ENCODE measurements at places on chromosomes 1 and 21.
A peak's percentile ranks its signal among the peaks of the same experiment; 100 is the strongest.

GRCh38 chr1:197140121-197140520 lies 6.3 kb downstream of the ASPM start:
- DNase-seq = no peak

GRCh38 chr1:245858722-245859492 lies 648.2 kb downstream of the SMYD3 start:
- DNase-seq = no peak

- no peak for DNase-seq
These were observed 30.9 kb downstream of the RCAN1 start for GRCh38 chr21:34583926-34584563.

DNA sequence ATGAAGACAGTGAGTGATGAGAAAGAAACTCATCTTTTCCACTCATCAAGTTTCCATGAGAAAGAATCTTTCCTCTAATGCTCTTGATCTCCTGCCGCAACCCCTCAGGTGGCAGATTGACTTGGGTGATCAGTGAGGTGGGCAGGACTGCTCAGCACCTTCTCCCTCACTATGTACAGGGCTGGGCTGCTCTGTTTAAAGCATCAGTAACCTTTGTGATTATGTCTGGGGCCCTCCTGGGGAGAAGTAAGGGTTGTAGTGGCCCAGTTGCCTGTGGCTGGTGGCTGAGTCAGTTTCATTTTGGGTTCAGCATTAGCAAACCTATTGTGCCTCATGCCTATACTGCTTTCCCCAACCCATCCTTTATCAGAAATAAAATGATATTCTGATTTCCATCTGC lies 366.0 kb downstream of the TTLL7 start:
- no peak for DNase-seq

DNA sequence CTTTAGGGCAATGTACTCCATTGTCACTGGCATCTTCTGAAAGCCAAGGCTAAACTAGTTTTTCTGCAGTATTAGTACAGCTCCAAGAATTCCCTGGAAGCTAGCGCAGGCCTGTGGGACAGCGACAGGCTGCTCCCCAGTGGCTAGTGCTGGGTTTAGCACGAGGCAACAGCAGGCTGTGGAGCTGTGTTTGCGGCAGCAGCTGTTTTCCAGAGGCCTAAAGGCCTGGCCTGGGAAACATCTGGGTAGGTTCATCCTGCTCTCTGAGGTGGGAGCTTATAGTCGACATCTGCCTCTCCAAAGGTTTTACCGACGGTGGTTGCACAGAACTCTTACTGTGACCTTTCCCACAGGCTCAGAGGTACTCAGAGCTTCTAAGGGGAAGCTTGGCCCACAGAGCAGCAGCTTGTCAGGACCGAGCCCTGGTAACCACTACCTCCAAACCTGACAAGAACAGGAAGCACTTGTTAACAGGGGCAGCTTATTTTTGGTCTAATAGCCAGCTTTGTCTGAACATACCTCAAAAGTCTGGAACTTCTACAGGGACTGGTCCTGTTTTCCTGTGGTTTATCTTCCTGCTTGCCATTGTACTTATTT lies 17.2 kb downstream of the CC2D1B start:
- DNase-seq = peak; percentile 66

DNA sequence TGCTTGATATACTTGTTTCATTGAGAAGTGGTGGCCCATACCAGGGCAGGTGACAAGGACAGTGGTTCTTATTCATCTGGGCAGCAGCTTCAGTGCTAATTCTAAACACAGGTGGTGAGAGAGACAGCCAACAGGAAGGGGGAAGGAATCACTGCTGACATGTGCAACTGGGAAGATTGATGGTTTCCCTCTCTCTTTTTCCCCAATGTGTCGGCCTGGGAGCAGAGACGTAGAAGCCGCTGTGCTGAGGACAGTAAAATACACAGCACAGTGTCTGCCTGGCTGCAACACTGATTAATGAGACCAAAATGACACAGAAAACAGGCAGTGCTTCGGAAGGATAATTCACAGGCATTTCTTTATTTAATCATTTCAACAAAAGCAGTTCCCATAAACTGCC lies 48.8 kb downstream of the WARS2 start:
- DNase-seq = no peak

DNA sequence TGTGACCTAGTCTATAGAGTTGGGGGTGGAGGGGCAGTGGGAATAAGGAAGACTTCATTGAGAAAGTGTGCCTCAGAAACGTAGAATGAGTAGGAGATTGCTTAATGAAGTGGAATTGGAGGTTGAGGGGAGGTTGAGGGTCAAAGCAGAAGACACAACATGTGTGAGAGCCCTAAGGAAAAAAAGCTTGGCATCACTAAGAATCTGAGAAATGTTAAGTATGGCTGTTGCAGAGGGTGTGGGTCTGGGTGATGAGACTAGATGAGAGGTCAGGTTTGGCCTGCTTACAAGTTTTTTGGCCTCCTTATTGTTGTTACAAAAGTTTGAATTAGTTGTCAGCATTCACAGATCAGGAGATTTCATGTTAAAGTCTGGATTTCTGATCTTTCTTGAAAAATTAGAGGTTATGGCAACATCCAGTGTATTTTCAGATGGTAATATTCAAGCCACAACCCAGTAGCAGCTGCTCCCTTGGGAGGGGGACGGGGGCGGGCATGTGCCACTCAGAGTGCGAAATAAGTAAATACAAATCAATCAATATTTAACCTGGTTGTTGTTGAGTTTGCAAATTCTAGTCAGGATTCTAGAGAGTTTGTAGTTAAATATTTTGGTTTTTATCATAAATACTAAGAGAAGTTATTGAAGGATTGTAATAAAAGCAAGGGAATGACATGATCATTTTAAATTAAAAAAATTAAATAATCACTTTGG lies 4.3 kb downstream of the MAN1A2 start:
- no peak for DNase-seq

DNA sequence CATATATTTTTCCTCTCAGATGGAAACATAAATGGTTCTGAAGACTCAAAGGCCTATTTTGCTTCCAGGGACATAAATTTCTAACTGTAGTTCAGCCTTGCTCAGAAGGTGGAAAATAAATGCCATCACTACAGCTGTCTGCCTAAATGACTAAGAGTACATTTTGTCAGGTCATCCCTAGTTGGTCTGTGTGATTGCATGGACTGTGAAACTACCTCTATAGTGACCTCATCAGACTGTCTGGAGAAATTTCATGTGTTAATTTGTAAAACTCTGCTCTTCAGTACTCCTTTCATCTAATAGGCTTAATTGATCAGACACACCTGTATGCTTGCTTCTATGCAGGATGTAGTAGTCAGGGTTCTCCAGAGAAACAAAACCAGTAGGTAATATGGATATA lies 886.9 kb downstream of the AMY1C start:
- no peak for DNase-seq

GRCh38 chr1:56790036-56790435 lies 29.2 kb downstream of the FYB2 start:
- DNase-seq = no peak

GRCh38 chr1:17966341-17966740 lies 141.3 kb upstream of the IGSF21 start:
- peak; percentile 75 for DNase-seq

DNA sequence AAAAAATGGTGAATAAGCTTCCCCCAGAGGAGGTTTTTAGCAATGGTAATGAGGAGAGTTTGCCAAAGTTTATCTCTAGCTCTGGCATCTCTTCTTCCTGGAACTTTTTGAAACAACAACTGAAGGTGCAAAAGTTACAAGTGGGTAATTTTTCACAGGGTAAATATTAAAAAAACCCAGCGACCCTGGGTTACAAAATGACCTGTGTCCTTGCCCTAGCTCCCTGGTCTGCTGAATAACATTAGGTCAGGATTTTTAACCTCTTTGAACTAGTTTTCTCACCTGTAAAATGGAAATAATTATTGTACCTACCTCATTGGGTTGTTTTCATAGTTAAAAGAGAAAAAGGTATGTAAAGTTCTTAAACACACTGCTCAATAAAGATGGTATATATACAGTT lies 332.4 kb upstream of the DUSP10 start:
- no peak for DNase-seq

DNA sequence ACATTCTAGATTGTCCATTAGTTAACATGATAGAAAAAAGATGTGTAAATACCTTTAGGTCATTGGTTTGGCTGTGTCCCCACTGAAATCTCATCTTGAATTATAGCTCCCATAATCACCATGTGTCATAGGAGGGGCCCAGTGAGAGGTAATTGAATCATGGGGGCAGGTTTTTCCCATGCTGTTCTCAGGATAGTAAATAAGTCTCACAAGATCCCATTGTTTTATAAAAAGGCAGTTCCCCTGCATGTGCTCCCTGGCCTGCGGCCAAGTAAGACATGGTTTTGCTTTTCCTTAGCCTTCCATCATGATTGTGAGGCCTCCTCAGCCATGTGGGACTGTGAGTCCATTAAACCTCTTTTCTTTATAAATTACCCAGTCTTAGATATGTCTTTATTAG lies 32.5 kb upstream of the SLC44A5 start:
- DNase-seq = no peak

DNA sequence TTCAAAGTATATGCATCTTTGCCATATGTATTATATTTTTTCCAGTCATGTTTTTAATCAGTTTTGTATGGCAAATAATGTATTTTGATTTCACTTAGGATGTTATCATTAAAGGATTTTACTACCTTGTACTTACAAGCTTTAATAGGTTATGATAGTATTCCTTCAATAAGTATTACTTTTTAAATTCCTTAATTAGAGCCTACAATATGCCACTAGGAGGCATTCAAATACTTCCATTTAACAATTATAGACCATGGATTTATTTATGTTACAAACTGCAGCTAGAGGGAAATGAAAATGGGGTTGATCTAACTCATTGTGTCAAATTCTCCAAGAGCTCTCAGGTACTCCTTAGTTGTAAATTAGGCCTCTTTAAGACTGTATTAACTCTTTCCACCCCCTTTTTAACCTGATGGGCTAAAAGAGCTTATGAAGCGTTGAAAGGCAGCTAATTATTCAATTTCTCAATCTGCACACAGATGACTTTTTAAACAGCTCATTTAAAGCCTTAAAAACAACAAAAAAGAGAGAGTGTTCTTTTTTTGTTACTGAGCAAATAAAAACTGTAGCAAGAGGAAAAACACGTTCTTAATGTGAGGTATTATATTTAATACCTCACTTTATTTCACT lies 156.2 kb downstream of the DENND1B start:
- no peak for DNase-seq

DNA sequence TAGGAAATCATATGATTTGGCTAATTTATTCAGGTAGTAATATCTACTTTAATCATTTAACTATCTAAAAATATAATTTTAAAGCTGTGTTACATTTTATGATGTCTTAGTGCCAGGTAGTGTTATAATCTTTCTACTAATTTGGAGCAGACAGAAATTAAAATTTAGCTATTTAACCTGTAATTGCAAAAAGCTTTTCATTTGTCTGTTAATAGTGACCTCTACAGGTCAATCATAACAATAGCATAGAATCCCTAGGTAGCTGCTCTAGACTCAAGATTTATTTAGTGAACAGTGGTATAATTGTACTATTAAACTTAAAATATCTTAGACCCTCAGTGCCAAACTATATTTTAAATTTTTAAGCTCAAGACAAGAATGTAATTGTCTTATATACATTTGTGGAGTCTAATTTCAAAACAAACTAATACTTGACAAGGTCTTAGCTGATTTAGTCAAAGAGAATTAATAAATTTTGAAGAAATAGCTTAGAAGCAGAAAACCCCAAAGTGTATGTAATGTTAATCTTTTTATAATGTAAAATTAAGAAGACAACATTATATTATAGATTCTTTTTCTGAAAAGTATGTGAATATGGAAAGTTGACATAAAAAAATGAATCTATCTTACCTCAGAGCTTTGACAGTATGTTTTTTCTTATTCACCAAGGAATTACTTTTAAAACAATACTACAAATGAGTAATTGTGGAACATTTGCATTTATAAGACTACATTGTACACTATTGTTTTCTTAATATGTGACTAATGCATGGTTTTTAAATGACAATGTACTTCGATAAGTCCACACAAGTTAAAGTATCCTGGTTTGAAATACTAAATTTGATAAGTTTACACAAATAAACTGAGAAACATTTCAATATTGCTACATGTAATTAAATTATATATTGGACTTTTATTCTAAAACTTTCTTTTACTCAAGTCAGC lies 64.1 kb upstream of the RNPC3 start:
- peak; percentile 5 for DNase-seq

DNA sequence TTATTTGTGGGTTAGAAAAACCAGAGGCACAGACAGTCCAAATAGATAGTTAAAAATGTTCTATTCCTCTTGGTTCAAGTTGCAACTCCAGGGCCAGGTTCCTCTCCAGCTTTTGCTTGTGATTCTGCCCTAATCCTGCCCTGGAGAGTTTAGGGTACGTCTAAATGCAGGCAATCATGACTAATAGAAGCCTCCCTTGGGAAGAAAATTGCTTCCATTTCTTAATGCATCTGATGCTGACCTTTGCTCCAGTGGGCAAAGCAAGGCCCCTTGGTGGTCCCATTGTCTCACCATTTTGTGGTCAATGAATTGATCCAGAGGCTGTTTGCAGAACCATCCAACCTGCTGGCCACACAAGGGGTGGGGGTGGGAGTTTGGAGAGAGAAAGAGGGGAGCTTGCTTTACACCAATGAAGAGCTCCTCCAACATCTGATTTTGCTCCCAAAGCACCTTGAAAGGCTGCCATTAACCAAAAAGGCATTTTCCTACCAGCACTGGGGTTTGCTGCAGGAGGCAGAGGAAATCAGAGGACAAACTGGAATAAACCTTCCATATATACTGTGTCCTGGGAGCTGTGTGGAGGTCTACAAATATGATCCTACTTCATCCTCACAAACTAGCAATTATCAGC lies 31.3 kb downstream of the C8B start:
- no peak for DNase-seq

DNA sequence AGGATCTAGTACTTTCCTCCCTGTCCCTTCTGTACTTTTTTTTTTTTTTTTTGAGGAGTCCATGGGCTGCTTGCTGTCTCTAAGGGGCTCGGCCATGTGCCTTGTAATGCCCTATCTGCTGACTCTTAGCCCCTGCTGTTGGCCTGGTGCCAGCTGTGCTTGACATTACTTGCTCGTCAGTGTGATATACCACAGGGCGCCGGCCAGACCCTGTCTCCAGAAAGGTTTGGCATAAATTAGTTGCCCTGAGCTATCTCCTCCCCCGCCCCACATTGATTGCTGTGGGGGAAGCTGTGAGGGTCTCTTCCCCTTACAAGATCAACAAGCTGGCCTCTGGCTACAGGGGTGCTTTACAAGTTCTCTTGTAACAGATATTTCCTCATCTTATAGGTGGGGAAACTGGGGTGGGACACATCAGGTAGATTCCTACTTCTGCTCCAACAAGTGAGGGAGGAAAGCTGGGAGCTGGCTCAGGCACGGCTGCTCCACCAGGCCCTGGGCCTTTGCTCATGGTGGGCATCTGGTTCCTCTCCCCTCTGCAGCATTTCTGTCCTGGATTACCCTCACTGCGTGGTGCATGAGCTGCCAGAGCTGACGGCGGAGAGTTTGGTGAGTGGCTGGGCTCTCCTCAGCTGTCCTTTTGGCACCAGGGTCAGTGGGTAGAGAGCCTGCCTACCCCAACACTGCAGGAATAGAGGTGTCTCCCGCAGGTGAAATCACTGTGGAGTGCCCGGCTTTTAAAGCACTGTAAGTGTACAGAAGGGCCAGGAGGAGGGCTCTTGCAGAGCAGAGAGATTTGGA lies 15.6 kb downstream of the STRIP1 start:
- DNase-seq = no peak

Measured in Ammon's horn (tissue), 1 donor.